ENCODE measurements at places on chromosomes 1 and 21.

- no peak for DNase-seq
Measured at GRCh38 chr1:119898981-119899720, 2.8 kb upstream of the ADAM30 start.

DNA sequence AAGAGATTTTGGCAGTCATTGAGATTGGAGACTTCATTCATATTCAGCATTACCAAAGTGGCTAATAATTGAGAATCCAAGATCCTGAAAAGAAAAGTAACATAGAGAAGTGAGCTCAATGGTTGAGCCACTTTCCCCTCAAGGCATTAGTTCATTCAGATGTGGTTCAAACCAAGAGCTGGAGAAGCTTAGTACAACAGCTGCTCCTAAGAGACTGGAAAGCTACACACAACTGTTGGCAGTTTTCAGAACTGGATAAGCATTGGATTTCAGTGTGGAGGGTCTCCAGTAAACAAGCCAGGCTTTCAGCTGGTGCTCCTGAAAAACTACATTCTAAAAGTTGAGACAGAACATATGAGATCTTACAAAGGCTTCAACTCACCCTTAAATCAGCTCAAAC is 29.2 kb upstream of the CLDN8 start:
- no peak for DNase-seq

- no peak for DNase-seq
Measured at GRCh38 chr1:108050158-108050557, 85.2 kb upstream of the VAV3 start.

GRCh38 chr1:89257041-89257440 is 15.6 kb downstream of the GBP5 start:
- no peak for DNase-seq

- DNase-seq = no peak
Measured at GRCh38 chr1:229756666-229757065, 130.6 kb downstream of the URB2 start.

- DNase-seq = peak; percentile 49
Measured at GRCh38 chr1:77978293-77978968, 441 bp downstream of the FUBP1 start.

DNA sequence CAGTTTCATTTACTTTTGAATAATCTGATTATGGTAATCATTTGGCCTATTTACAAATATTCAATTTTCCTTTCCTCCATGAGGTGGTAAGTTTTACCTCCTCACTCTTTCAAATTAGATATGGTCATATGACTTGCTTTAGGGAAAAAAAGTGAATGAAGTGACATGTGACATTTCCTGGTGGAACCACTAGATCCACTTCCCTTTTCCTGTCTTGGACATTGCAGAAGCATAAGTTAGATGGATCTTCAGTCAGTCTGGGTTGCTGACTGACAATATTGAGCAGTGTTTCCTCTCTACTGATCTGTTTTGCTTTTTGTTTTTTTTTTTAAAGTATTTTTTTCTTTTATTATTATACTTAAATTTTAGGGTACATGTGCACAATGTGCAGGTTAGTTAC is 481.1 kb upstream of the PTBP2 start:
- DNase-seq = no peak

- DNase-seq = no peak
Measured at GRCh38 chr21:15604413-15604812, 125.4 kb upstream of the USP25 start.

DNA sequence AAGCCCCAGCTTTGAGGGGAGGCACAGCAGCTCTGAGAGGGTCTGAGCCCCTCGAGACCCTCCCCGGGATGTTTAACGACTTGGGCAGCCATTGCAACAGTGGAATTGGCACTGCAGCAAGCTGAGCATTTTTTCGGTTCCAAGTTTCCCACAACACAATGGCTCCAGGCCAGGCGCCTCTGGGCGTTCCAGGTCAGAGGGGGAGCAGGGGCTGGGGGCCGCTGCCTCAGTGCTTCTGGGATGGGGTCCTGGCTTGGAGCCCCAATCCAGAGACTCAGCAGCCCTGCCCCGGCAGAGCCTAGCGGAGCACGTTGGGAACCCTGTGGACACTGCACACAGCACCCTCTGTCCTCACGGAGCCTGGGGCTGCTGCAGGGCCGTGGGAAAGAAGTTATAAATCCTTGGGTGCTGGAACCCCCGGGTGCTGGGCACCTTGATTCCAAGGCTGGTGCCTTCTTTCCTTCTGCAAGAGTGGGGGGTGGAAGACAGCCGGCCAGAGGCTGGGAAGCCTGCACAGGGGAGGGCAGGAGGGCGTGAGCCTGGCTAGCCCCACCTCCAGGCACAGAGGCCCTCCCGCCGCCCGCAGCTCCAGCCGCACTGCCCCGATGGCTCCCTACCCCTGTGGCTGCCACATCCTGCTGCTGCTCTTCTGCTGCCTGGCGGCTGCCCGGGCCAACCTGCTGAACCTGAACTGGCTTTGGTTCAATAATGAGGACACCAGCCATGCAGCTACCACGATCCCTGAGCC is 50.1 kb downstream of the COL18A1 start:
- no peak for DNase-seq

- no peak for DNase-seq
Measured at GRCh38 chr1:59004755-59005154, 220.9 kb upstream of the JUN start.

- no peak for DNase-seq
Measured at GRCh38 chr1:154749078-154749760, 120.9 kb downstream of the KCNN3 start.

DNA sequence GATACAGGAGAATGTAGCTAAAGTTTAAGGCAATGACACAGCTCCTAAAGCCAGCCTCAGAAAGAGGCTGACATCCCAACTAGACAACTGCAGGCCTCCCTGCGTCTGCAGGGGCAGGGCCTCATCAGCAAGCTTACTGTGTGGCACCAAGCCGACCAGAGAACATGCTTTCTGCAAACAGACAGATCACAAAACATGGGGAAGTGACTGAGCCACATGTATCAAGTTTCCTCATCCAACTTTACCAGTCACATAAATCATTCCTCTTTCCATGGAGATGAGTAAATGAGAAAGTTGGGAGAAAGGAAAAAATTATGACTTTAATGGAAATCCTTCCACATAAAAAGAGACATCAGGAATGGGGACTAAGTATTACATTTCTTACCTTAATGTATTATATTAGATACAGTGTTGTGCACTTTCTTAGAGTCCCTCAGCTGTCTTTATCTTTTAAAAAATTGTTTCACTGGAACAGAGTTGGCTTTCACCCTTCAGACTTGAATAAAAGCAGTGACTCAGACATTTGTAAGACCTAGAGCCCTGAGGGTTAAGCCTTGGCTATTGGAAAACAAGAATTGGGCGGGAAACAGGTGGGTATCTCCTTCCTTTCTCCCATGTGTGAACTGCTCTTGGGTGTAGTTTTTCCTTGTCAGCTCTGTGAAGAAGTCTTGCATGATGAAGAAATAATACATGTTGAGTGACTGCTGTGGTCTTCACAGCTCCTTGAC is 305.7 kb upstream of the SNX7 start:
- DNase-seq = no peak

DNA sequence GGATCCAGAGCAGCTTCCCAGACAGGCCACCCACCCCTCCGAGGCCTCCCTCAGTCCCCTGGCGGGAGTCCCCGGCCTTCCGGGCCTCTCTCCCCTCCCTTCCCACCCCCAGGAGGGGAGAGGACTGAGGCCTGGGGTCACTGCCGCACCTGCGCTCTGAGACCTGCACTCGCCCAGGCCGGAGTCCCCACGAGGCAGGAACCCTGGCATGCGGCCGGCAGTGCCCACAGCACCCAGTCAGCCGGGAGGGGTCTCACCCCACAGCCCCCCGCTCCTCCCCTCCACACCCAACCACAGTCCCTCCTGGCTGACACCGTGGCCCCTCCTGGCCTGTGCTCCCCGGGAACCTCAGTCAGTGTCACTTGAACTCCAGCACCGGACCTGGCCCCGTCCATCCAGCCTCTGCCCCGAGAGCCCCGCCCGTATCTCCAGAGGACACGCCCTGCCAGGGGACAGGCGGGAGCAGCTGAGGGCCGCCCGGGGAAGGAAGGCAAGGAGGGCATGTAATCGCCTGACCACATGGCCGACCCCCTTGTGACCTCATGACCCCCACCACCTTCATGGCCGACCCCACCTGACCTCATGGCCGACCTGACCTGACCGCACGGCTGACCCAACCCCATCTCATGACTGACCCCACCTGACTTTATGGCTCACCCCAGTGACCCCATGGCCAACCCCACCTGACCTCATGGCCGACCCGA is 28.7 kb upstream of the TTLL10 start:
- no peak for DNase-seq

DNA sequence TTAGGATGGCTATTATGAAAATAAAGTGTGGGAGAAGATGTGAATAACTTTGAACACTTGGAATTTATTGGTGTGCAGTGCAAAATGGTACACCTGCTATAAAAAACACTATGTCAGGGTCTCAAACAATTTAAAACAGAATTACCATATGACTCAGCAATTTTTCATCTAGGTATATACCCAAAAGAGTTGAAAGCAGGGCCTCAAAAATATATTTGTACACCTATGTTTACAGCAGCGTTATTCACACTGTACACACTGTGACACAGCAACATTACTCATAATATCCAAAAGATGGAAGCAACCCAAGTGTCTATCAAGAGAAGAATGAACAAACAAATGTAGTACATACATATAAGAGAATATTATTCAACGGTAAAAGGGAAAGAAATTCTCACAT is 75.8 kb downstream of the SPATA6 start:
- DNase-seq = no peak

DNA sequence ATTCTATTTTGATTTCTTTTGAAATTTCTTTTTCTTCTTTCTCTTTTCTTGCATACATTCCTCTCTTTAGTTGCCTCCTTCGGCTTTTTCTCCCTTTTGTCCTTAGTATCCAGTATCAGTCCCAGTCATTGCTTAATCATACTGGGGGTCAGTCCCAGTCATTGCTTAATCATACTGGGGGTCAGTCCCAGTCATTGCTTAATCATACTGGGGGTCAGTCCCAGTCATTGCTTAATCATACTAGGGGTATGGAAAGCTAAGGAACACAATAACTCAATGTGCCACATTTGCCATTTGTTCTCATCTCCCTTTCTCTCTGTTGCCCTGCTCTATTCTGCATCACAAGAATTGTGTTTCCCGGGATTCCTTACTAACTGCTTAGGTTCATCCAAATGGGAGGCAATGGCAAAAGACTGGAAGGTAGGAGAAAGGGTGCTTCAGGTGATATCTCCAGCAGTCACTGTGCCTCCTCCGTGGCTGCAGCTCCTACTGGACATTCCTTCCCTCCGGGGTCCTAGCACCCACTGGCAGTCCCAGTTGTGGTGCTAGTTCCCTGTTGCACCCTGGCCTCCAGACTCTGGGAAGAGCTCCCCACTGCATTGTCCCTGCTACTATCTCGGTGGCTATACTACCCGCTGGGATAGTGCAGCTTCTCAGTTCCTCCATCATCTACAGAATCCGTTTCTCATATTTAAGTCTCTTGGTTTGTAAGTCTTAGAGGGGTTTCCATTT is 32.6 kb upstream of the LAMC1 start:
- no peak for DNase-seq

GRCh38 chr1:211349741-211350140 is 23.1 kb downstream of the TRAF5 start:
- no peak for DNase-seq

- no peak for DNase-seq
Measured at GRCh38 chr1:64653466-64653865, 91.4 kb upstream of the RAVER2 start.

DNA sequence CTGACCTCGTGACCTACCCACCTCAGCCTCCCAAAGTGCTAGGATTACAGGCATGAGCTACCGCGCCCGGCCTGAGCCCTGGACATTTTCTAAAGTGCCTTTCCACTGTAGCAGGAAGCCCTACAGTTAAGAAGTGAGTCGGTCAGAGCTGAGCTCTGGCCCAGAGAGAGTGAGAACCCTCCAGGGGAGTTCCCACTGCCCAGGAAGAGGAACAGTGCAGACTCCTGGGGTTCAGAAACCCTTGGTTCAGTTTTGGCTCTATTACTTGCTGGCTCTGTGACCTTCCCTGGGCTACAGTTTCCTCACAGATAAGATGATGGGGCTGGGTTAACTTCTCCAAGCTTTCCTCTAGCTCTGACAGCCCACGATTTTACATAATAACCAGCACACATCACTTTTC is 20.9 kb downstream of the SLC9A1 start:
- DNase-seq = no peak

DNA sequence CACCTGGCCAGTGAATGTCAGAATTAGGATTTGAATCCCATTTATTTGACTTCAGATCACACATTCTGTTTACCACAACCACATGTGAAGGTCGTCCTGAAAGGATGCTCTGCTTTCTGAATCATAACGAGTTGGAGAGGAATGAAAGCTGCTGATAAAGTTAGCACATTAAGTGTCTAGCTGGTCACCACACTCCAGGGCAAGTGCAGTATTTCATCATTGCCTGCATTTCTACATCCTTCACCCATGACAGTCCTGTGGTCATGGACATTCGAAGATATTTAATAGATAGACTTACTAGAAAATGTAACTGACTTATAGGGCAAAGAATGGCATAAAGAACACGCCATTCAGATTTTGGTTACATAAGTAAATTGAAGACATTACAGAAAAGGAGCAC is 52.7 kb upstream of the ST6GALNAC3 start:
- DNase-seq = no peak

DNA sequence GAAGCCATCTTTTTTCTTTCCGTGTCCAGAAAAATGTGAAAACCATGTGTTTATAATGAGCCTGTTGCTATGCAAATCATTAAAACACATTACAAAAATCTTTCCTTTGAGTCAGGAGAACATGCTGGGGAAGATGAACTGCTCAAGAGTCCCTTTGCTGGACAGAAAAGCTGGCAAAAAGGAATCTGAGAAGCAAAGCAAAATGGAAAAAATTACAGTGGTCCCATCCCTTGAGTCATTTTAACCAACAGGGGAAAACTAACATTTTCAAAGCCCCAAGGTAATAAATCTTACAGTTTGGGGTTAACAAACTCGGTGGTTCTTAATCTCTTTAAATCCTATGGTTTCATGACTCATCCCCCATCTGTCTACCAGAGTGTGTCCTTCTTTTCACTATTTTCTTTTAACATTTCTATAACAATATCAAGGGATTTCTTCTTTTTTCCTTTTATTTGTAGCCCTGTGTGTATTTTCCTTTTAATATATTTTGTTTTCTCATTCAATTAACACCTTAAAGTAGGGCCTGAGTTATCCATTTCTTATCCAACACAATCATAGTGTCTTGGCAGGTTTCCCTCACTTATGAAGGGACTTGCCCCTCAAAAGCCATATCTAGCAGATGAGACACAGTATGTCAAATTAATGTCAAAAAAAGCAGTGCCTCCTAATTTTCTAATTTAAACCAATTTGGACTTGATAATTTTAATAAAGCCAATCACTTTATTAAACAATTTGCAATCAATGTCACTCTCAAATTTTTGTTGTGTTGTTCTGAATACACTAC is 105.4 kb downstream of the PTPN14 start:
- no peak for DNase-seq

All from stimulated activated CD8-positive, alpha-beta memory T cell treated with anti-CD3 and anti-CD28 coated beads, Interleukin-7, amount 100 ng/mL, for 24 hours (primary cell).